Renal cortical epithelial cell (primary cell): ENCODE measurements at places on chromosomes 2 and 18. TPM values are rescaled to one million over a fixed set of nuclear protein-coding genes. Genes with fewer than 3 reads are reported as not detected.

The PLA2R1 gene
- 10.2 and 17.8 TPM in 2 replicates for total RNA-seq

The DLX2 gene
- total RNA-seq, result 0.17 TPM in 1 of 2 replicates, not detected in the other

DNA sequence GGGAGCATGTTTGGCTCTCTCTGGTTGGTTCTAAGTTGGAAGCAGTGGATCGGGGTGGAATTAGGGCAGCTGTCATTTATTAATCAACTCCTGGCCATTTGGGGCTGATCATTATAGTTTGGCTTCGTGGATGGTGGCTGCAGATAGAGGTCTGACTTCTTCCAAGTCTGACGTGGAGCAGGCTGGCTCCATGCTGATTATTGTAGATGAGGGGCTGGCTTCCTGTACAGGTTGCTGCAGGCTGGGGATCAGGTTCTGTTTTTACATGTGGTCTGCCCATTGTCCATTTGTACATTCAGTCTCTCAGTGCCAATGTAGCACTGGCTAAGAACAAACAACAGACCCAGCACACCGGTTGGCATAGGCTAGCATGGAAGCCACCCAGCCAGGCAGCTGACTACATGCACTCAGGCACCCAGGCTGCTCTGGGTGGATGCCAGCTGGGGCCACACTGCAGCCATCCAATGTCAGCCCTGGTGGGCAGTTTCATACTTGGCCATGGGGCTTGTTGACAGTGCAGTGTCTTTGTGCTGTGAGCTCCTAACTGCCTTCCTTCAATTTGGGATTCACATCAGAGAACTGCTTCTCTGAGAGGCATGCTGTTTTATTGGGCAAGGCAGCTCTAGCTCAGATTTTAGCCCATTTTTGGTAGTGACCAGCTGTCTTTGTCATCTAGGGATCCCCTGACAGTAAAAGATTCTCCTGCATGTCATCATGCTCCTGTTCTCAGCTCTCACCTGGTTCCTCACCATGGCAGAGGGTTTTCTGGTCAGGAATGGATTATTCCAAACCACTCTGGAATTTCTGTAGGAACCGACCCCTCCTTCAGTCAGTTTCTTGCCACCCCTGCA, 25.4 kb downstream of the NPAS2 start:
- no peak for DNase-seq

DNA sequence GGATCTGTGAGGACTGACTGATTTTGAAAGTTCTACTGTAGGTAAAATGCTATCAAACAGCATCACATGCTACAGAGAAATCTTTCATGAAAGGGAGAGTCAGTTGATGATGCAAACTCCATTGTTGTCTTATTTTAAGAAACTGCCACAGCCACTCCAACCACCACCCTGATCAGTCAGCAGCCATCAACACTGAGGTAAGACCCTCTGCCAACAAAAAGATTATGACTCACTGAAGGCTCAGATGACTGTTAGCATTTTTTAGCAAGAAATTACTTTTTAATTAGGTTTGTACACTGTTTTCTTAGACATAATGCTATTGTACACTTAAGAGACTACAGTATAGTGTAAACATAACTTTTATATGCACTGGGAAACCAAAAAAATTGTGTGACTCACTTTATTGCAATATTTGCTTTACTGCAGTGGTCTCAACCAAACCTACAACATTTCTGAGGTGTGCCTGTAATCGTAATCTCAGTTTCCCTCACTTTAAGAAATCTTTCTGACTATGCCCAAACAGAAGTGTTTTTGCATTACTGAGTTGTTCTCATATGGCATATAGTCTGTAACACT, 42.8 kb downstream of the METTL8 start:
- DNase-seq, result peak; percentile 81

DNA sequence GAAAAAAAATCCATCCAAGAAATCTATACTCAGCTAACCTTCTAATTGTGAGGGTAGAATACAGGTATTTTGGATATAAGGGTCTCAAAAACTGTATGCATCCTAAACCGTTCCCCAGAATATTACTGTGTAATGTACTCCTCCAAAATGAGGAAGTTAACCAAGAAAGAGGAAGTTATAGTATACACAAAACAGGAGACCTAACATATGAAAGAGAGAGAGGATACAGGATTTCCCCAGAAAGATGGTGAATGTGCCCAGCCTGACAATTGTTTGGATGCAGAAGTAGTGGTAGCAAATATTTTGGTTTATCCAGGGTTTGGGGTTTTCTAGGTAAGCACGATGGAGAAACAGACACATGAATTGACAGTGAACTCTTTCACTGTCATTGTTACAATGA, 50.6 kb downstream of the GALNT3 start:
- DNase-seq, result no peak

DNA sequence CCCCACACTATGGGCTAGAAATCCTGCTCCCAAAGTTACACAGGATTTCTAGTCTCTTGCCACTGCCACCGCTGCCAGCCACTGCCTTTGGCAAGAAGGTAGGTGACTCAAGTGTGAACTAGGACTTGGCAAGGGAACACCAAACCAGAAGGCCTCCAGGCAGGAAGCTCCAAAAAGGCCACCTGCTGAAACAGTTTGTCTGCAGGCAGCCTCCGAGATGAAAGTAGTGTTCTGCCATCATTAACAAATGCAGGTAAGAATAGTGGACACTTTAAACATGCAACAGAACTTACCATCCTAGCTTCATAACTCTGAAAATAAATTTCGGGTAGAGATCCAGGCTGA, 3.9 kb downstream of the ANKRD44 start:
- peak; percentile 27 for DNase-seq

DNA sequence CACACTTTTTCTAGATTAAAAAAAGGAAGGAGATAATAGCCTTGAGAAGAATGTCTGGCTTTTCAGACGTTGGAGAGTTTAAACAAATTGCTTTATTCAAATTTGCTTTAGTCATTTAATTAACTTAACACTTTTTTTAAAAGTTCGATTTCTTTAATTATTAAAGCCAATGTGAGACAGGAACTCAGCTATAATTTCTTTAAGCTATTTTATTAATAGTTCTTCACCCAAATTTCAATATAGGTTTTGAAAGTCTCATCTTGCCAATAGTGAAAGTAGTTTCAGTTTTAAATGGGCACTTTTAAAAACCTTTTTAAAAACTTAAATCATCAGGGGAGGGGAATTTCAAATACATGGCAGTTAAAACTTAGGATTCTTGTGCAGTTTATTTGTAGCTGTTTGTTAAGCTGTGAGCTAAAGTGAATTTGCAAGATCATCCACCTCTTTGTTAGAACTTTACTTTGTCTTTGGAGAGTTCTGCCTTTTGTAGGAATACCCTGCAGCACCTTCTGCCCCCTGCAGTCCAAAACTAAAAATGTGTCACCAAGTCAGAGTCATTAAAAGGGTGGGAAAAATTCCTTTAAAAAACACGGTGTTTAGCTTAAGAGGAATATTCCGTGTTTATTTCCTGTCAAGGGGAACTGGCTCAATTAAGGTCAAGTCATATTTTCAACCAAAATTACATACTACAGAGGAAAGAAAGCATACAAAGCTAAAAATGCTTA, 4.6 kb downstream of the TGIF1 start:
- peak; percentile 87 for DNase-seq
